Tongue (tissue), 3 donors: ENCODE measurements at places on chromosomes 3 and 15.

GRCh38 chr3:43733459-43734384 lies 43.0 kb downstream of the ABHD5 start:
- no peak for DNase-seq

GRCh38 chr15:82664021-82664420 lies 16.9 kb upstream of the CPEB1 start:
- DNase-seq = no peak

GRCh38 chr3:100932491-100932890 lies 60.7 kb downstream of the ABI3BP start:
- DNase-seq = no peak

GRCh38 chr3:131174752-131175151 lies 148.1 kb downstream of the NEK11 start:
- DNase-seq = no peak

DNA sequence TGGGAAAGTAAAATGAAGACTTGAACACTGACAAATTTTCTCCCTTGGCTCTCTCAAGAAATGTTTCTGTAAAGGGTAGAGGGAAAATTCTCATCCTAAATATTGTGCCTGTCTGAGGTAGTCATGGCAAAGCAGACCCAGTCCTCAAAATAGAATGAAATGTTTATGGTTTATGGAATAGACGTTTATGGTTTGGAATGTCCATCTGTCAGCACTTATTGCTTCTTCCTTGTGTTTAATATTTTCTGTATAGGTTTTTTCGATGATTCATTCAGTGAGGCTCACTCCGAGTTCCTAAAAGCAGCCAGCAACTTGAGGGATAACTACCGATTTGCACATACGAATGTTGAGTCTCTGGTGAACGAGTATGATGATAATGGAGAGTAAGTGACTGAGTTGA lies 13.9 kb downstream of the ELL3 start:
- DNase-seq = no peak

DNA sequence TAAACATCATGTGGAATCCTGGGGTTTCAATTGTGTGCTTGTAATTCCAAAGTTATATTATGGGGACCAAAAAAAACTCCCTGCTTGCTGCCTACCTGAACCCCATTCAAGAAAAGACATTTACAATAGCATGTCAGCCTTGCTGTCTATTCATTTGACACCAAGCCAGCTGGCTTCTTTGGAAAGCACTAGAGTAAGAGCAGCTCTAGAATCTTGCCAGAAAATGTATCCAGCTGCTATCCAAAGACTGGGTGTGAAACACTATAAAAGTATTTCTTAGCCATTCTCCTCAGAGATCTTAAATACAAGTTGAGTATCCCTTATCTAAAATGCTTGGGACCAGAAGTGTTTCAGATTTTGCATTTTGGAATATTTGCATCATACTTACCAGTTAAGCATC lies 87.4 kb downstream of the RAD18 start:
- DNase-seq = peak; percentile 79

DNA sequence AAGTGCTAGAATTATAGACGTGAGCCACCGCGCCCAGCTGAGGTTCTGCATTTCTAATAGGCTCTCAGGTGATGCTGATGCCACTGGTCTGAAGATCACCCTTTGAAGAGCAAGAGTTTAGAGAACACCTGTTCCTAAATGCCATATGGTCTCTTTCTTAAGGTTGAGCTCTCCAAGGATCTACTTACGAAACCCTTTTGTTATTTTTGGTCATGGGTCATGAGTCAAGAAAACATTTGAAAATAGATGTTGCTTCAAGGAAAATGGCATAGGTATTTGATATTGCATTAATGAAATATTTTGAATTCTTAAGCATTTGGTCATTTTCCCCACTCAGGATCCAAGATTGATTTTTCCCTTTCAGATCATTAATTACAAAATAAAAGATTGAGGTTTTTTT lies 74.7 kb upstream of the SOX2 start:
- DNase-seq = no peak

GRCh38 chr3:101011136-101011535 lies 17.9 kb upstream of the ABI3BP start:
- DNase-seq = no peak

GRCh38 chr3:42823351-42823750 lies 14.1 kb downstream of the ACKR2 start:
- peak; percentile 70 for DNase-seq

GRCh38 chr3:14801031-14801430 lies 17.7 kb upstream of the FGD5 start:
- DNase-seq = no peak

GRCh38 chr3:44323341-44323955 lies 15.1 kb upstream of the TCAIM start:
- peak; percentile 85 for DNase-seq

DNA sequence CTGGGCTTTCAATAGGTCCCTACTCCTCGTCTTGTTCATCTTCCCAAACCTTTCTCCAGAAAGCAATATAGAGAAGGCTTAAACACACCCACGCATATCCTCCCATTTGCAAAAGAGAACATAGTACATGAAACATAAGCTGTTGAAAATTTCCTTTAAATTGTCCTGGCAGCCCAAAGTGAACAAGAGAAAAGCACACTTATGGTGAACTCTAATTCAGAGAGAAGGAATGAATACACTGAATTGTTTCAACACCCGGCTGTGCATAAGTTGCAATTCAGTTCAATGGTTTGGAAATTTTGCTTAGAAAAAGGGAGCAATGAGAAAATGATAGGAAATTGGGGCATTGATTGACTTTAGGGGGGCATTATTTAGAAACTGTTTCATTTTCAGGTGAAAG lies 202.6 kb downstream of the TIGIT start:
- DNase-seq = no peak

GRCh38 chr3:53238051-53238850 lies 17.6 kb downstream of the TKT start:
- no peak for DNase-seq

DNA sequence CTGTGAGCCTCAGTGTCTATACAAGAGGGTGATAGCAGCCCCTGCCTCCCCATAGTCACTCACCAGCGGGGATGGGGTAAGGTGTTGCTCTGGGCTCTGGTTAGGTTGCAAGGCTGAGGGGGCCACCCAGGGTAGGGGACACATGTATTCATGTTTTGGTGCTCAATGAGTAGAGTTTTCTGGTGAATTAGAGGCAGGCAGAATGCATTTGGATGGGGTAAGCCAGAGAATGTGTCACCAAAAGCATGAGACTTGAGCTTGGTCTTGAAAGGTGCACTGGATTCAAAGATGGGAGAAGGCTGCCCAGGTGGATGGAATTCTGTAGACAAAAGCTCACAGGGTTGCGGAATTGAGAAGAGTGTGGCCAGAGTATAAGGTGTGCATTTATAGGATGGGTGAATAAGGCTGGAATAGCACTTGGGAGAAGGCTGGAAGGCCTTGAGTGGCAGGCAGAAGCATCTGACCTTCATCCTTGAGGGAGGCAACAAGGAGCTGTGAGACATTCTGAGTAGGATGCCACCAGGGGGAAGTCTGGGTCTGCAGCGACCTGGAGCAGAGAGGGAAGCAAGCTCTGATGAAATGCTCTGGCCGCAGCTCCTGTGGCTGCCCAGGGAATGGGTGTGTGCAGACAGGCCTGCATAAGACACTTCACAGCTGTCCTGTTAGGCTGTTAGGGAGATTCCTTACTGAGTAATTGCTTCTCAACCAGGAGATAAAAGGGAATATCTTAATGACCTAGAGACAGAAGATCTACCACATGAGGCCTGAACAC lies 149.6 kb downstream of the CHDH start:
- DNase-seq = no peak

- no peak for DNase-seq
Observed at GRCh38 chr15:90427185-90427584, 39.1 kb downstream of the IQGAP1 start.

GRCh38 chr15:83284559-83285283 lies at the start of gene BNC1:
Gene BNC1, minus strand, starts transcription at chr15:83284664. Its CDS starts 36 bp downstream, at chr15:83284628.
- DNase-seq = peak; percentile 38

- no peak for DNase-seq
Observed at GRCh38 chr3:141093397-141093796, 42.2 kb downstream of the SPSB4 start.

DNA sequence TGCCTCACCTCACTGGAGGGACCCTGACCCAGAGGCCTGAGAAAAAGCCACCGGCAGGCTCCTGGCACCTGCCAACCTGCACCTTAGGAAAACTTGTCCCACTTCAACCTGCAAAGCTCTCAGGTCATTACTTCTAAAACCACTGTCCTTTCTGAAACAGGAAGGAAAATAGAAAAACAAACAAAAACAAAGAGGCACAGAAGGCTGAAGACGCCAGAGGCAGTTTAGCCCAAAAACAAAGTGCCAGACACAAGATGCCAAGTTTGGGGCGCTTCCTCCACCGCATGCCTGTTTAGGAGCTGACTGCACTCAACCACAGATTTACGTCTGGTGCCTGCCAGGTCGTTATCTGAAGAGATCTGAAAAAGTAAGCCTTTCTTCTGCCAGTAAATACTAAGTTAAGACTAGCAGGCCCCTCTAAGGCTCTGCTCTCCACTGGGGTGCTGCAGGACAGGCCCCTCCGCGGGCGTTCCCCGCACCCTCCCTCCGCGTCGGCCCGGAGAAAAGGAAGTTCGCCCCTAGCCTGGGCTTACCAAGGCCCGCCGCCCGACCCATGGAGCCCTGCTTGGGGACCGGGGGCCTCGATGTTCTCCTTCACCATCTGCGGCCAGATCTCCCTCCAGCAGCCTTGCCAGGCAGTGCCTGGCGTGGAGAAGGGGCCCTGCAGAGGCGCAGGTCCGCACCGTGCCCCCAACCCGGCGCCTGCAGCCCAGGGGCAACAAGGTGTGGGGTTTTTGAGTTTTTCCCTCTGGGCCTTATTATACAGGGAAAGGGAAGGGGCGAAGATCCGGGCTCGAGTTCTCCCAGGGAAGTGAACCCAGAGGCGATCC lies 1.3 kb downstream of the GOLGA8A start:
- DNase-seq = peak; percentile 11

- DNase-seq = peak; percentile 54
Observed at GRCh38 chr15:81023483-81024264, 23.0 kb downstream of the TLNRD1 start.

GRCh38 chr3:143935678-143936077 lies 35.9 kb upstream of the DIPK2A start:
- no peak for DNase-seq
